ENCODE measurements at places on chromosomes 2 and 18.

DNA sequence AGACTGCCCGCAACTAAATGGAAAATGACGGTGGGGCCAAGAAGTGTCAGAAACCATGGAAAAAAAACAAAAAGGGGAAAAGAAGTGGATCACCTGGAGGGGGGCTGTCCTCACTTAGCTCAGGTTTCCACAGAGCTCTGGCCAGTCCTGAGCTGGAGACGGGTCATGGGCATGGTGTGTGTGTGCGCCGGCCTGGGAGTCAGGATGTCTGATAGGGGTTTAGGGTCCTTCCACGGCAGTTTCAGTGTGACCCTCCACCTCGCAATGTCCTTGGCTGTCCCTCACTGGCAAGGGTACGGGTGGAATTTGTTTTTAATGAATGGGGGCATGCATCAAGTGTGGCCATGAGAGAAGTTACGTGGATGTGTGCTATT, 133.2 kb upstream of the MEIS1 start:
- no peak for DNase-seq

DNA sequence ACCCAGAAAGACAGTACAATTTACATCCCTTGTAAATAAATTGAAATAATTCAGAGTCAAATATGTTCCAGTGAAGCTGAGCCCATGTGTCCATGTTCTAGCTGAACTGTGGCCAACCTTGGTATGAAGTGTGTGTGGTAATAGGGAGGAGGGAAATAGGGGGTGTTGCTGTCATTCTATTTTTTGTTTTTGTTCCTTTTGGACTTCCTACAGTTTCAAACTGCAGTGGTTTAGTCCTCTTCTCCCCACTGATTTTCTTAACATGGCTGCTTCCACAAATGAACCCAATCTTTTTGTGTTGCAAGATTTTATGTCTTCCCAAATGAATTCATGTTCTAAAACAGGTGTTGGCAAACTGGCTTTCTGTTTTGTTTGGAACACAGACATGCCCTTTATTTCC, 156.9 kb downstream of the CCBE1 start:
- no peak for DNase-seq

GRCh38 chr2:130912471-130912870, 75.8 kb downstream of the ARHGEF4 start:
- no peak for DNase-seq

- DNase-seq: no peak
These were observed 78.3 kb downstream of the TGIF1 start for GRCh38 chr18:3528231-3528630.

DNA sequence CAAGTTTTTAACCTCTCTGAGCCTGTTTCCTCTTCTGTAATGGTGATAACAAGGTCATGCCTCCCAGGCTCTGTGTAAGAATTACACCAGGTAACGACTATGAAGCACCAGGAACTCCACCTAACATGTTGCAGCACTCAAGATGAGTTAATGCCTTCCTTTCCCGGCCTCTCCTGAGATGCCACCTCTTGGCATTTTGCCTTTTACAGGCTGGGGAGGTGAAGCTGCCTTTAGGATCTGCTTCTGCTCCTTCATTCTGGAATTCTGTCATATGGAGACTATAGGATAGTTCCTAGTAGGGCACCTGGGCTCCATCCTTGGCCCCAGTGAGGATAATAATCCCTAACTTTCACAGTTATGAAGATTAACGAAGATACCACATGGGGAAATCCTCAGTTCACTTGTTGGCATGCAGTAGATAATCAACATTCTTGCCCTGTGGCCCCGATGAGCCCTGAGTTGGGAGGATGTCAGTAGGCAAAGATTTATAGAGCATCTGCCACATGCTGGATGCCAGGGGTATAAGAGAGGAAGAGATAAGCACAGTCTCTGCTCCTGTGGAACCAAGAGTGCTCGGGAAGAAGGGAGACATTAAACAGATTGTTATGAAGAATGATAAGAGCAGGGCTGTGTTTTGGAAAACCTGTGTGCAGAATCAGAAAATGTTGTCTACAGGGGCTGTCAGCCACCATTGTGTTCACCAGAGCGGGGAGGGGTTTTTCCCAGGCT, 43.9 kb upstream of the KCNF1 start:
- no peak for DNase-seq

GRCh38 chr18:55141318-55141717, 182.1 kb upstream of the CCDC68 start:
- DNase-seq: no peak

- DNase-seq: no peak
These were observed 138.1 kb downstream of the SCG2 start for GRCh38 chr2:223464071-223464470.

- DNase-seq: no peak
These were observed 32.6 kb downstream of the MARCHF4 start for GRCh38 chr2:216339456-216340279.

DNA sequence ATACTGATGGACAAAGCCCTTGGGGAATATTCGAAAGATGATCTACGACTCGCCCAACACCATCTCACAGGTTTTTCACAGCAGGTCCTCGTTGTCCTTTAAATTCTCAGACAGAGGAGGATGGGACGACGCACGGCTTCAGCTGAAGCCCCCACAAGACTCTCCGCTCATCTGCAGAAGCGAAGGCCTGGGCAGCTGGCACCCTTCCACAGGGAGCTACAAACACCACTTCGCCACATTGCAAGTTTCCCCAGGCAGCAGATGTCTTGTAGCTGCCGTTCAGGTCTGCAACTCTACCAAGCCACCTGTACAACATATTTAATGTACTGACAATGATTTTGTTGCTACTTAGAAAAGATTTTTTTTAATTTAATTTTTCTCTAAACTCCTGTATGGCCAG, 642.9 kb downstream of the ZEB2 start:
- no peak for DNase-seq

- no peak for DNase-seq
These were observed 408.0 kb downstream of the LRATD1 start for GRCh38 chr2:15040429-15041084.

- DNase-seq: no peak
These were observed 63.3 kb downstream of the SUCLG1 start for GRCh38 chr2:84395820-84396219.

DNA sequence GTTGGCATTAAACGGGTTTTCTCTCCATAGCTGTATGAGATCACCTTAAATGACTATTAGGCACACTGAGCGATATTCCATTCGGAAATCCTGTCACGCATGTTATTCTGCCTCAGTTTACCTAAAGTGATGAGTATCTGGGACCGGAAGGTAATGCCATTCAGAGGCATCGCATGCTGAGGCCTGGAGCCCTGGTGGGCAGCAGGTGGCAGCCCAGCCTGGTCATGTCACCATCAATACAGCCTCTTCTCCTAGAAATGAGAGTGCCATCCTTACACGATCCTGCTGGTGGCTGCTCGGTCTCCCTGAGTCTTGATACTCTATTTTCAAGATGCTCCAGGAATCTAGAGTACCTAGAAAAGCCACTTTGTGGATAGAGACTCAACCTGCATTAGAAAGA, 119.8 kb downstream of the EIPR1 start:
- no peak for DNase-seq

GRCh38 chr18:48230467-48231113, 178.6 kb downstream of the ZBTB7C start:
- no peak for DNase-seq

DNA sequence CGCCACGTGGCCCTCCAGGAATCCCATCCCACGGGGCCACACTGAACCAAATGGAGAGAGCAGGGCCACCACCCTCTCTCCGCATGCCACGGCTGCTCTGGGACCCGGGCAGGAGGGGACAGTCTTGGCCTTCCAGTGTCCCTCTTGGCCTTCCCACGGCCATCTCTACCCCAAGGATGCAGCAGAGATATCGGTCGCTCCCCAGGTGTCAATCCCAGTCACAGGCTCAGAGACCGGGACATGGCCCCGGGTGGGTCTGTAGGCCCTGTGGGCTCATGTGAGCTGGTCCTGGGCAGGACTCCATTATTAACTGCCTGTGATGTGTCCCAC, 15.3 kb downstream of the CAPN10 start:
- DNase-seq: no peak

DNA sequence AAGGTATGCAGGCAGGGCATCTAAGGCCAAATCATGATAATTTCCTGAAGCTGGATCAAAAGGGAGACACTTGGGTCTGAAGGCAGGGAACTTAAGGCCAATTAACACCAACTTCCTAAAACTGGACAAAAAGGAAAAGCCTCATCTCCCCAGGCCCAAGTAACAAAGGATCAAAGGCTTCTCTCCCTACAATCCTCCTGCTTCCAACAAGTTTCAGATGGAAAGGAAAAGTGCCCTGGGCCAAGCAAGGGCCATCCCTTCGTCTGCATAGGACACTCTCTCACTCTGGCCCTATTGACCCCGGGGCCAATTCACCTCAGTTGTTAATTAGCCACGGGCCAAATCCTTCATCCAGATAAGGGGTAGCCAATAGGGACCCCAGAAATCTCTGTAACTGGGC, 1335.8 kb upstream of the CDH2 start:
- DNase-seq: no peak

GRCh38 chr2:68280796-68281195, 28.5 kb upstream of the PPP3R1 start:
- no peak for DNase-seq

DNA sequence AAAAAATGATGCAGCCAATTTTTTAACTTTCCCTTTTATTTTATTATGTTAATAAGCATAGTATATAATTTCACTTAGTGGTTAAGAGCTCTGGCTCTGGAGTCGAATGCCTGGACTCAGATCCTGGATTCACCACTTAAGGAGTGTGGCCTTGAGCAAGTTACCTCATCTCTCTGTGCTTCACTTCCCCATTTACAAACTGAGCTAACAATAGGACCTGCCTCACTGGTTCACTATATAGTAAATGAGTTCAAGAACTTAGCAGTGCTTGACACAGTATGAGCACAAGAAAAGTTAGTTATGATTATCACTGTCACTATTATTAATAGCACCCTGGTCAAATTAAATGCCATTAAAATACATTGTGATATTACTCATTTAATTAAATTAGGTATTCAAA, 30.6 kb downstream of the SCN3A start:
- DNase-seq: no peak

- DNase-seq: no peak
These were observed 7.6 kb upstream of the ADAM23 start for GRCh38 chr2:206435742-206436141.

GRCh38 chr2:193693758-193694157, 1499.0 kb upstream of the TMEFF2 start:
- DNase-seq: no peak

DNA sequence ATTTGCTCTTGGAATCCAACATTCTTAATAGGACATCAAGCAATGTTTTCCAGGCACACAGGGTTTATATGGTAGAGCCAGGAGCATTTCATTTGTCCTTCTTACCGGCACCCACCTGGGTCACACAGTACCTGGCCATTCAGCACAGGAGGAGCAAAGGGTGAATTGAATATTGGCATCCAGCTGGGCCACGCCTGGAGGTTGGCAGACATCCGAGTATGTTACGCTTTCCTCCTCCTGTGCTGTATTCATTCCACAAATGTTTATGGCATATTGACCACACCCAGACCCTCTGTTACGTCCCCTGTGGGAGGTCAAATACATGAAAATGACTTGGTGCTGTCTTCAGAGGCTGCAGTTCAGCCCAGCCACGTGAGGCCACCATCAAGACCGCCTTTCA, 206.2 kb downstream of the RTP5 start:
- no peak for DNase-seq

- DNase-seq: no peak
These were observed 47.0 kb downstream of the TNFRSF11A start for GRCh38 chr18:62372156-62372555.

- no peak for DNase-seq
These were observed 116.2 kb downstream of the EML6 start for GRCh38 chr2:54839461-54840255.

DNA sequence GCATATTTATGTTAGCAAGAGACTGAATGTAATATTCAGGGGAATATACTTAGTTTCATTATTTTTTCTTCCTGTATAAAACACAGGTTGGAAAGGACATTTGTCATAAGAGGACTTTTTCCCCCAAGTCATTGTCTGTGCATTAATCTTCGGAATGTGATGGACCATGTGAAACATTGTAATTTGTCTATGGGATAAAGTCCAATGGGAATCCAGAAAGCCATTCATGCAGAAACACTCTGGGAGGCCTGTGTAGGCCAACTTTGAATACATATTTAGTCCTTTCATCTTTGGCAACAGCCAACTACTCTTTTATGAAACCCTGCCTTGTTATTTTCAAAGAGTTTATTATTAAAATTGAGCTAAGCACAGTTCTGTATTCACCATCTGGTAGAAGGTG, 386.4 kb downstream of the PIK3C3 start:
- DNase-seq: no peak

- DNase-seq: no peak
These were observed 4.4 kb upstream of the VPS54 start for GRCh38 chr2:64023485-64024258.

DNA sequence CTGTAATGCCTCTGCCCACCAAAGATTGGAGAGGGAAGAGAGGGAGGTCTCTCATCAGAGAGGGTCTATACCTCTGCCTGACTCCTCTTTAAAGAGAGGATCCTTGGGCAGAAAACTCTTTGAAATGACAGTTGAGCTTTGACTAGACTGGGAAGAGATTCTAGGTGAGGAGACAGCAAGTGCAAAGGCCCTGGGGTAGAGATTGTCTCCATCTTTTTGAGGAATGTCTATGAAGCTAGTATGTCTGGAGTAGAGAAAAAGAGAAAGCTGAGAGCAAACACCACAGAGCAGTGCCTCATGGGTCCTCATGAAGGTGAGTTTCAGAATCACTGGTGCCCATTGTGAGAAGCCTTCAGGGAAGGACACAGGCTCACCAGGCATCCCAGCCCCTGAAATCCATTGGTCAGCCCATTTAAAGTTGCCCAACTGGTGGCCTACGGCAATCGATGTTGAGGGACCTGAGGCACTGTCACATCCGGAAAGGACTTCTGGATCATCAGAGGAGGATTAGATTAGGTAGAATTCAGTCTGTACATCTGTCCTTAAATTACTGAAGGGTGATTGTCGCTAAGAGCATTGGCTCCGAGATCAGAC, 31.5 kb downstream of the LBH start:
- DNase-seq: no peak

DNA sequence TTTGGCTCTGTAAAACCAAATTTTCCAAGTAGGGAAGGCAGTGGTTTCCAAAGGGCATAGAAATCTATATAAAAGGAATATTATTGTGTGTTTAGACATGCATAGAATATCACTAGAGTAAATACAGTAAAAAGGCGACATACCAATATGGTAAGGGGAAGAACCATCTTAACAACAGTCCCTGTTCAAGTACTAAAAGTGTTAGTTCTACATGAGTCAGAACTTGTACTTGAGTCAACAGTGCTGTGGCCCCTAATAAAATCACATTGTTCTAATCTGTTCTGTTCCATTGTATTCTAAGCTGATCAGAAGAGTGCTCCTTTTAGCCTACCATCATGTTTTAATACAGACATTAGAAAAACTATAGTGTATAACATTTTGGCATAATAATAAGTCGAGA, 36.1 kb upstream of the TNFRSF11A start:
- DNase-seq: no peak

GRCh38 chr2:134052173-134052572, 201.7 kb upstream of the MGAT5 start:
- no peak for DNase-seq

DNA sequence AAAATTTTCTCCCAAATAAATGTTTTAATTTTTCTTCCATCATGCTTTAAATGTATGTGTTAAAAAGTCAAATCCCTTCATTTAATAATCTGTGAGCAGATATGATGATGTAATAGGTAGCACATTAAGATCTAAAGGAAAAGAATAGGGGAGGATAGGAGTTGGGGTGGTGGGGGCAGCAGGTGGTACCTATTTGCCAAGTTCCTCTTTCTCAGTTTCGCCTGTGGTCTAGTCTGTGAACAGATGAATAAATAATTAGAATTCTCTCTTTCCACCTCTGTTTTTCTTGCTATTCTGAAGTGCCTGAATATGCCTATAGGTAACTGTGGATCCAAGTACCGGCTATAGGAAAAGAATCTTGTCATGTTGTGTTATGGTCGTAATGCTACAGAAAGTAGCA, 152.5 kb downstream of the NRXN1 start:
- DNase-seq: no peak

All from LNCaP clone FGC (cell line).